Activated CD4-positive, CD25-positive, alpha-beta regulatory T cell treated with anti-CD3 and anti-CD28 coated beads, Interleukin-2, amount 50 U/mL, for 72 hours (primary cell): ENCODE measurements at places on chromosomes 2 and 18.

DNA sequence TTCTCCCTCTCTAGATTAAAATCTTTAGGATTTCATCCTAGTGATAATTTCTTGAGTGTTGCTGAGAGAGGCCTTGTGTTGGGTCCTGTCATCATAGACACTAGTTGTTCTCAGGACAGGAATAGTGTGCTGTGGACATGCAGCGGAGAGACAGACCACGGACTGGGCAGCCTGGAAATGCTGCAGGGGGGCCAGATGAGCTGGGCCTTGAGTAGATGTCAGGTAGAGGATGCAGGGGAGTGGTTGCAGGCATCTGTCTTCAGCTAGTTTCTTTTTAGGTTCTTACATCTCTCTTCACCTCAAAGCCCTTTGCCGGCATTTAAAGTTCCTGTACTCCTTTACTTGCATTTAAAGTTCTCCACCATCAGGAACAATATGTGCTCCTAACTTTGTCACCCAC, 42.8 kb downstream of the SP110 start:
- DNase-seq: no peak

DNA sequence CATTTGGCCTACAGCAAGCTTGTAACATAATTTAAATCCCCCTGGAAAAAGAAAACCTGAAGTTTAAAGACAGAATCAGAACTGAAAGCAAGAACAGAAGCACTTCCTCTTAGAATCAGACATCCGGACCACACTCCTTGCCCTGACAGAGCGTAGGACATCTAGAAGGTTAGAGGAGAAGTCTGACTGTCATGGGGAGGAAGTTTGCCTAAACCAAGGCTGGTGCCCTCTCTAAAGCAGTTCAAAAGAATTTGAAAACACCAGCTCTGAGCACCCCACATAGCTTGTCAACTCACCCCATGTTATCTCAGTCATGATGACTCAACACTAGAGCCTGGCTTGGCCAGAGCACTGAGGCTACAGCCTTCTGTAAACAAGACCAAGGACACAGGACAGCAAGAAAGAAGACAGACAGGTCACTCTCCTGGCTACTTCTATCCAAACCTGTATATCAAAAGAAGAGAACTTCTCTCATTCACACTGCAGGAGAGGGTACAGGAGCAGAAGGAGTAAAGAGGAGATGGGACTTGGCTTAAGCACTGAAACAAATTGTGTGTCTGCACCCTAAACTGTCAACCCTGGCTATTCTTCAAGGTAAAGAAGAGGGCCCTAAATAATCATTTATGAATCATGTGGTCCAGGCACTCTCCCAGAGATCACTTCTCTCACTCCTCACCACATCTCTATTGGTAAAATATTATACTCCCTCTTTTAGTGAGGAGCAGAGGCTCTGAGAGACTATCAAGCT, 198.6 kb downstream of the MEMO1 start:
- DNase-seq: no peak

DNA sequence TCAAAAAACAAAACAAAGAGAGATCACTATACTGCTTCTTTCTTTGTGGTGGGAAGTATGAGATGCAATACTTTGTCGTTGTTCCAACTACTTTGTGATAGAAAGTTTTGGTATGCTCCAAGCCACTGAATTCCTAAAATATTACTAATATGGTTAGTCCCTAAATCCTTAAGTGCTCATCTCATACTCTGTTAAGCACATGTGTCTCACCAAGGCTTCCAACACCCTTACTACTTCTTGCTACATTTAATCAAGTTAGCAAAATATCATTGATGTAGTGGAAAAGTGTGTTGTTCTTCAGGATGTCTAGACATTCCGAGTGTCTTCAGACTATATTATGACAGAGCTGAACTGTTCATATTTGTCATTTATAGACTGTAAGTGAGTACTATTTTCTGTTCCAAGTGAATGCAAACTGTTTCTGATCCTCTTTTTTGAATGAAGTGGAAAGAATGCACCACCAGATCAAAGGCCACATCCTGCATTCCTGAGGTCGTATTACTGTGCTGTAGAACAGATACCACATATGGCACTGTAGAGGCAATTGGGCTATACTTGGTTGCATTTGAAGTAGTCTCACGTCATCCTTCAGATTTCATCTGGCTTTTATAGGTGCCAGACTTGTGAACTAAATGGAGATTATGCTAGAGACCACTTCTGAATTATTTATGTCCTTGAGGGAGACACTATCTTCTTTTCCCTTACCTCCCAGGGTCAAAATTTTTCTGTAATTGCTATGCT, 298.4 kb upstream of the ZNF521 start:
- DNase-seq: no peak

GRCh38 chr18:46182633-46183358, 78.6 kb downstream of the HAUS1 start:
- DNase-seq: no peak

DNA sequence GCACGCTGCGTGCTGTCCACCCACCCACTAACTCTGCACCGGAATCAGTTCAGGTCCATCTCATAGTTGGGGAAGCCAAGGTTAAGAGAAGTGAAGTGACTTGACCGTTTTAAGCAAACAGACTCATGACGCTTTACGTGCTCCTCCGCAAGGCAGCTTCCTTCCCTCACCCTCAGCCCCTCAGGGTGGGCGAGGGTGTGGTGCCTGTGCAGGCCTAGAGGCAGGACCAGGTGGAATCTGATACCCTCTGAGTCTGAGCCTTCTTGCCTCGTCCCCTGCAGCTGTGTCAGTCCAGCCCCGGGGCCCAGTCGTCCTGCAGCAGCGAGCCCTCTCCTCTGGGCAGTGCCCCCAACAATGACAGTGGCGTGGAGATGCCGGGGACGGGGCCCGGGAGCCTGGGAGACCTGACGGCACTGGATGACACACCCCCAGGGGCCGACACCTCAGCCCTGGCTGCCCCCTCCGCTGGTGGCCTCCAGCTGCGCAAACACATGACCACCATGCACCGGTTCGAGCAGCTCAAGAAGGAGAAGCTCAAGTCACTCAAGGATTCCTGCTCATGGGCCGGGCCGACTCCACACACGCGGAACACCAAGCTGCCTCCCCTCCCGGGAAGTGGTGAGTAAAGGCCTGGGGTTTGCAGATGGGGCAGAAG, 250.5 kb downstream of the GLI2 start:
- no peak for DNase-seq

GRCh38 chr2:56127463-56128152, 56.2 kb upstream of the CCDC85A start:
- DNase-seq: no peak

- DNase-seq: no peak
Measured at GRCh38 chr2:1664076-1664605, 80.2 kb downstream of the PXDN start.

DNA sequence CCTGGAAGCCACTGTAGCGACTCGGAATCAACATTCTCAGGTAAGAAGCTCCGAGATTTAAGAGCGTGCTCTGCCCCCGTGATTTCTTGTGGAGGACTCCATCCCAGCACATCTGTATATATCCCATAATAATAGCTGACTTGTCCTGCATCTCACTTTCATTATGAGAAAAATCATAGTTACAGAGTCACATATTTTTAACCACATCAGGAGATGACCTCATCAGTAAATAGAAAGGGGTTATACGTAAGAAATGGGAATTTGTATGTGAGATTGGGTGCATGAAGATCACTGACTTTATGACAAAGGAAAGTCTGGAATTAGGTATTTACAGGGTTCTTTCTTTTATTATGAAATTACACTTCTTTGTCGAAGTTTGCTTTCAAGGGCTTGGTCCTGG, 16.4 kb upstream of the TMEM18 start:
- DNase-seq: no peak

- DNase-seq: no peak
Measured at GRCh38 chr18:9952633-9953416, 39.0 kb downstream of the VAPA start.

DNA sequence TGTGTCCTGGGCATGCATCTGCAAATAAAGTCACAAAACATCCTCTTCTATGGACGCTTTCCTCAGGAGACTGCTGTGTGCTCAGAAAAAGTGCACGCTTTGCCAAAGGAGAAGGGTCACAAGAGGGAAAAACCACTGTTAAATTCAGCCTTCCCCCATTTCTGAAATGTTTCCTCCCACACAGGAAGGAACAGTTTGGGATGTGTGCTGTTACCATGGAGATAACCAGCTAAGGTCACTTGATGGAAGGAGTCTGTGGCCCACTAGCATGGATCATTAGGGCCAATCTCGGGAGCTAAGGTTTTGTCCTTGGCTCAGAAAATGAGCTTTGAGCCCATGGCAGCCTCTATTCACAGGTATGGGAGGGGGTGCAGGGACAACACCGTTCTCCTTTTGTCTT, 5.6 kb downstream of the KCNE4 start:
- DNase-seq: no peak

DNA sequence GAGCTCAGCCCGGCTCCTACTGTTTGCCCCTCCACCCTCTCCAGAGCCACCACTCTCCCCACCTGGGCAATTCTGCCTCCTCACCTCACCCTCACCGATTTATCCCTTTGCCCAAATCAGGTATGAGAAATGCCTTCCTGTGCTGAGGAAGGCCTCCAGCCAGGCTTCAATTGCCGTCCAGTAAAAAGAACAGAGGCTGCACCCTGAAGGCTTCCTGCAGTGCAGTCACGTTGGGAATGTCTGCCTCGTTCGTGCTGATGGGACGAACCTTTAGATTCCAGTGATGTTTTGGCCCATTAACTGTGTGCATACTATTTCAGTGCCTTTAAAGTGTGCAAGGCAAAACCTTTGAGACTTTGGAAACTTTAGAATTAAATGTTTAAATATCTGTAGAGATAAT, 34.2 kb downstream of the ATP6V1C2 start:
- DNase-seq: no peak

DNA sequence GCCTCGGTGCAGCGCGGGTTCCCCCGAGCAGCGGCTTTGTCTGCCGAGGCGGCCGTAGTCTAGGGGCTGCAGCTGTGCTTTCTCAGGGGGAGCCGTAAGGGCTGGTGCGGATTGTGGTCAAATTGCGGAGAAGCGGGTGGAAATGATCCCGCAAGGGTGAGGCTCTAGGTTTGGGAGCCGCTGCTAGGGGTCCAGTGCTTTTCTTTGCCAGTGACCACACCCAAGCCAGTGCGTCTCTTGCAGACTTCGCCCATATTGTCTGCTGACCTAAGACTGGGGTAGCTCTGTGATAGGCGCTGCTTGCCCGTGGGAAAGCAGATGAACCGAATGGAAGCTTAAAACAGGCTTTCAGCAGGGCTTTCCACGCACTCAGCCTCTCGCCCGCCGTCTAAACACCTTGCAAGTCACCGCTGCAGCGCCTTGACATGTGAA, 2.1 kb downstream of the DPYSL5 start:
- DNase-seq: no peak

DNA sequence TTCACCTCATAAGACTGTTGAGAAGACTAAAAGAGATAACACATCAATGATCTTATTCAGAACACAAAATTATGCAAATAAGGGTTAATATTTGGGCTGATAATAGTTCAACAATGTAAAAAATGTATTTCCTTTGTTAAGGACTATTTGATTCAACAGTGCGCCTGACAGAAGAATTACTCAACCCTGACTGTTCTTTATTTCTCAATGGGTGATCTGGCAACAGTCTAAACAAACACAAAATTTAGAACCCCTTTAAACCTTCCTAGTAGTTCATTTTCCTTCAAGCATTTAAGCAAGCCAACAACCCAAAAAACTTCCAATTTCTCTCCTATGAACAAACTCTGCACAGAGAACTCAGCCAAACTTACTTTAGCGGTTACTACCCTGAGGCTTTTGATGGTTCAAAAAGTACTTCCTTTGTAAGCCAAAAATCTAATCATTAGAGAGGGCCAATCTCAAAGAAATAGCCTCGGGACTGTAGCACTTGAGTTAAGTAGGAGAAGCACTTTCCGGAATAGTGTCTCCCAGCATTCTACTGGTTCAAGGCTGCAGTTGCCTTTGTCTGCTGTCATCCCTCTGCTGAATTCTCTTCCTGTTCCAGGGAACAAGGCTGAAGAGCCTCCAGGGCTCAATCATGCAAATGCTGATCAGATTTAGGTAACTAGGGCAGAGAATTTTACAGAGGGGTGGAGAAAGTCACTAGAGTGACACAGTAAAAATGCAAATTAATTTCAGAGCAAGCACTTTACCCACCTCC, 40.9 kb upstream of the MAPK4 start:
- DNase-seq: no peak

- no peak for DNase-seq
Measured at GRCh38 chr2:127593228-127594115, 52.5 kb upstream of the GPR17 start.

DNA sequence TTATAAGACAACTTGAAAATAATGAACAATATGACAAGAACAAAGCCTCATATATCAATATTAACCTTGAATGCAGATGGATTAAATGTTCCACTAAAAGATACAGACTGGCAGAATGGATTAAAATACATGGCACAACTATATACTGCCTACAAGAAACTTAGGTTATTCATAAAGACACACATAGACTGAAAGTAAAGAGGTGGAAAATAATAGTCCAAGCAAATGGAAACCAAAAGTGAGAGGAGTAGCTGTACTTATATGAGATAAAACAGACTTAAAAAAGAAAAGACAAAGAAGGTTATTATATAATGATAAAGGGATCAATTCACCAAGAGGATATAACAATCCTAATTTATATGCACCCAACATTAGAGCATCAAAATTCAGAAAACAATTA, 18.2 kb downstream of the LMAN1 start:
- no peak for DNase-seq

GRCh38 chr2:69434753-69435152, 2.5 kb downstream of the NFU1 start:
- no peak for DNase-seq

- no peak for DNase-seq
Measured at GRCh38 chr2:20596193-20596972, 54.5 kb downstream of the HS1BP3 start.

GRCh38 chr18:8722946-8723820, 17.8 kb downstream of the MTCL1 start:
- DNase-seq: no peak

DNA sequence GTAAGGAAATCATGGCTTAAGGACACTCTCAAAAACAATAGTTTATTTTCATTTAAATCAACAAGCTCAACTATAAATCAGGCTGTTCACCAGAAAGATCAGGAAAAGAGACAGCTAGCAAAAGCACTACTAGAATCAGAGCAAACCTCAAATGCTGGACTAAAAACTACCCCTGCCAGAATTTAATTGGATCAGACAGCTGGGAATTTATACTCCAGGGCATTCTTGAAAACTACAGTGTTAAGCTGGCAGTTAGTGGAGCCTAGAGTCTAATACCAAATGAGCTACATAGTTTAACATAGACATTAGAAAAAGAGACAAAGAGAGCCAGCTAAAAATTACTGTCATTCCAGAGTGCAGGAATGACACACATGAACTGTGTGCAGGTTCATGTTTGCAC, 1016.4 kb upstream of the CRIM1 start:
- DNase-seq: no peak

- DNase-seq: no peak
Measured at GRCh38 chr2:217623281-217623912, 379.4 kb downstream of the TNS1 start.

- no peak for DNase-seq
Measured at GRCh38 chr2:190838492-190838910, 42.1 kb upstream of the GLS start.

- DNase-seq: no peak
Measured at GRCh38 chr2:222232372-222232771, 66.4 kb downstream of the PAX3 start.

- DNase-seq: no peak
Measured at GRCh38 chr2:186718903-186719302, 25.0 kb downstream of the FAM171B start.

- DNase-seq: no peak
Measured at GRCh38 chr18:22603902-22604301, 186.2 kb upstream of the CTAGE1 start.
